ENCODE measurements at places on chromosomes 1 and 21.
A peak's percentile ranks its signal among the peaks of the same experiment; 100 is the strongest.

DNA sequence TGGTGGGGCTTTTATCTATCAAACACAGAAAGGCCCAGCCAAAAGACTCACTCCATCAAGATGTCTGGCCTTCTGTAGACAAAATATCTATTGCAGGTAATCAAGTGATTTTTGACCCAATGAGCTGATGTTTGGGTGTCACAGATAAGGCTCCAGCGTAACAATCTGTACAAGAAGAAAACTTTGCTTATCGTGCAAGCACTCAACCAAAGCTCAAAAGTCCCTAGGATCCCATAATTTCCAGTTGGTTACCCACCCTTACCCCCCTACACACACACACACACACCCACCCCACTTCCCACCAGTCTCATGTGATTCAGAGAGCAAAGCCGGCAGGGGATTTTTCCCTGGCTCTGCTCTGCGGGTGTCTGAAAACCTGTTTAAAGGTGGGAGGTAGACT lies 5.8 kb downstream of the ITPKB start:
- H3K4me1 ChIP-seq: peaks cover 67% of the 10 kb centered on the region
- peaks cover 39% of the 10 kb centered on the region for H3K36me3 ChIP-seq
- DNase-seq: no peak
- H3K4me3 ChIP-seq: peak overlapping the region; percentile 17
- peak overlapping the region; percentile 18 for H3K27ac ChIP-seq

GRCh38 chr1:90387805-90388204 lies 329.3 kb downstream of the BARHL2 start:
- no peak overlapping the region for H3K4me3 ChIP-seq
- no peaks in the 10 kb centered on the region for H3K27me3 ChIP-seq
- no peaks in the 10 kb centered on the region for H3K4me1 ChIP-seq
- no peak overlapping the region for H3K27ac ChIP-seq
- DNase-seq: no peak
- no peaks in the 10 kb centered on the region for H3K36me3 ChIP-seq

GRCh38 chr1:90501281-90501680 lies 215.8 kb downstream of the BARHL2 start:
- no peaks in the 10 kb centered on the region for H3K36me3 ChIP-seq
- no peaks in the 10 kb centered on the region for H3K27me3 ChIP-seq
- no peaks in the 10 kb centered on the region for H3K4me1 ChIP-seq
- no peak overlapping the region for H3K4me3 ChIP-seq

GRCh38 chr1:78281580-78281979 lies 209.2 kb upstream of the PTGFR start:
- no peak for DNase-seq
- H3K4me1 ChIP-seq: no peaks in the 10 kb centered on the region
- no peak overlapping the region for H3K4me3 ChIP-seq
- no peaks in the 10 kb centered on the region for H3K27me3 ChIP-seq
- H3K36me3 ChIP-seq: no peaks in the 10 kb centered on the region

DNA sequence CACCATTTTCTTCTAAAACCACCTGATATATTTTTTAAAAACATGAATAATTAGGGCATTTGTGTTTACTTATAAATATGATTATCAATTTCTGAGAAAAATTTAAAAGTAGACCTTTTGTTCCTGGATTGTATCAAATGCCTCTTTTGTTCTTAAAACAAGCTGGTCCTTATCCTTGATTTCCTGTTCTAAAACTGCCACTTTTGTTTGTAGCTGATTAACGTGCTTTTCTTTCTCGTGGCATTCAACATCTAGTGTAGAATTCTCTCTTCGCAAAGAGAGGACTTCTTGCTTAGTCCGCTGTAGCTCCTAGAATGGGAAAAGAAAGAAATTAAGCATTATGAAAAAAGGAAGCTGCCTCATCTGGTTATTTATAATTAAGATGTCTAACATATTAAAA lies 25.0 kb downstream of the SASS6 start:
- no peaks in the 10 kb centered on the region for H3K4me1 ChIP-seq
- peaks cover 35% of the 10 kb centered on the region for H3K36me3 ChIP-seq
- no peak overlapping the region for H3K4me3 ChIP-seq
- no peaks in the 10 kb centered on the region for H3K27me3 ChIP-seq

- no peak overlapping the region for H3K4me3 ChIP-seq
- H3K27ac ChIP-seq: no peak overlapping the region
- H3K27me3 ChIP-seq: no peaks in the 10 kb centered on the region
- DNase-seq: no peak
These were observed 38.0 kb upstream of the KCTD3 start for GRCh38 chr1:215529111-215529510.

- no peaks in the 10 kb centered on the region for H3K4me1 ChIP-seq
- H3K27me3 ChIP-seq: no peaks in the 10 kb centered on the region
- no peak overlapping the region for H3K27ac ChIP-seq
- no peak for DNase-seq
These were observed 165.8 kb upstream of the LRRC7 start for GRCh38 chr1:69401879-69402278.

GRCh38 chr1:107793896-107794453 lies 171.0 kb downstream of the VAV3 start:
- no peak overlapping the region for H3K27ac ChIP-seq
- peaks cover 12% of the 10 kb centered on the region for H3K4me1 ChIP-seq
- no peak overlapping the region for H3K4me3 ChIP-seq
- H3K27me3 ChIP-seq: no peaks in the 10 kb centered on the region
- no peaks in the 10 kb centered on the region for H3K36me3 ChIP-seq
